ENCODE measurements at places on chromosomes 6 and 20.

DNA sequence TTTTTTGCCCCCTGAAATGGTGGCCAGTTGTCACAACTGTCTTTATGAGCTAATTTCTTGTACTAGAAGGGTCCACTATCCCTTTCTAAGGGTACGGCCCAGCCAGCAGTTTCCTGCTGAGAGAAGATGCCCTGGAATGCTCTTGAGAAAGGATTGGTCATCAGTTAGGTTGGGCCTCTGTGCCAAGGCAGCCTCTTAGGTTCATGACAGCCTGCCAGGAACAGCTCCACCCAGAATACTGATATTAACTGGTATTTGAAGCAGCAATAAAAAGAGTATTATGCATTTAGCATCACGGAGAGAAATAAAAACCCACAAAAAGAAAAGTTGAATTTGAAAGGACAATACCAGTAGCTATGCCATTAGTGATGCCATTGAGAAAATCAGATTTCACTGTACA lies 9.0 kb upstream of the HINT3 start:
- peak; percentile 78 for DNase-seq

DNA sequence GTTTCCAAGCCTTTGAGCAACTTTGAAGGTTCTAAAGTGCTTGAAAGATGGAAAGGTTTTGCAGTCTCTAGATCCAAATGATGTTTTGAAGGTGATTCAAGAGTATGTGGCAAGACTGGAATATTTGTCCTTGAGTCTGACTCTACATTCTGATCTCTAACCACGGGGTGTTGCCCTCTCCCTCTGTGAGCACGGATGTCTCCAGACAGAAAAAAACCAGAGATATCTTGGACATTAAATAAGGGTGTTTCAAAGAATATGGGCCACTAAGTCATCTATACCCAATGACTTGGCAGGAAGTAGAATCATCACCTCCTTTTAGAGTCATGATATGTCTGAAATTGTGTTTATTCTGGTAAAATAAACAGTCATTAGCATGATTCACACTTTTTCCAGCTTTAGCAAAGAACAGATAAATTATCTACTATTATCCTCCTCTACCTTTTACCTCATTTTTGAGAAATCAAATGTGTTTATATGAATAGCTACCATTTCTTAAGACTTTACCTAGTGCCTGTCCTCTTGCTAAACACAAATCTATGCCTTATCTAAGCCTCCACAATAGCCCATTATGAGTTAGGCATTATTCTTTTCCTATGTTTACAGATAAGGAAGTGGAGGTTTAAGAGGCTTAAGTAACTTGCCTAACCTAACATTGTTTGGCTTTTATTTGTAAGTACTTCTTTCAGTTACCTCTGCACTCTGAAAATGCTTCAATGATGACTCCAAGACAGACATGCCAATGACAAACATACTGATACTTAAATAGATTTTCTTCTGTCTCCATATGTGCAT lies 384.4 kb downstream of the BMP2 start:
- peak; percentile 49 for DNase-seq

DNA sequence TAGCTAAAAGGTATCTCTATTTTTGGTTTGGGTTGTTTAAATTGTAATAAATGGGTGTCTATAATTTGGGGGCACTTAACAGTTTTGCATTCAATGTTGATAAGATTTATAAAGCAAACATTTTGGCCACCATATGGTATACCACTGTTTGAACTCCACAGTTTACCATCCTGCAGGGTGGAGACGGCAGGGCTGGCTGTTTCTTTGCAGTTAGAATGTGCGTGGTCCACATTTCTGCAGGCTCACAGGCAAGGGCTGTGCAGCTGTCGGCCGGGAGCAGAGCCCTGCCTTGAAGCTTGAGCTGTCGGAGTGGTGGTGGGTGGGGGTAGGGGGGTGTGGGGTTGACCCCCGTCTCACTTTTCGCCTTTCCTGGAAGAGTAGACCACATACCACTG lies 135.9 kb downstream of the CDH4 start:
- DNase-seq, result no peak

GRCh38 chr20:19114410-19114809 lies 98.0 kb upstream of the SLC24A3 start:
- no peak for DNase-seq

GRCh38 chr6:1426416-1426815 lies 37.0 kb downstream of the FOXF2 start:
- no peak for DNase-seq

GRCh38 chr6:136166815-136167214 lies 83.3 kb downstream of the MTFR2 start:
- no peak for DNase-seq

DNA sequence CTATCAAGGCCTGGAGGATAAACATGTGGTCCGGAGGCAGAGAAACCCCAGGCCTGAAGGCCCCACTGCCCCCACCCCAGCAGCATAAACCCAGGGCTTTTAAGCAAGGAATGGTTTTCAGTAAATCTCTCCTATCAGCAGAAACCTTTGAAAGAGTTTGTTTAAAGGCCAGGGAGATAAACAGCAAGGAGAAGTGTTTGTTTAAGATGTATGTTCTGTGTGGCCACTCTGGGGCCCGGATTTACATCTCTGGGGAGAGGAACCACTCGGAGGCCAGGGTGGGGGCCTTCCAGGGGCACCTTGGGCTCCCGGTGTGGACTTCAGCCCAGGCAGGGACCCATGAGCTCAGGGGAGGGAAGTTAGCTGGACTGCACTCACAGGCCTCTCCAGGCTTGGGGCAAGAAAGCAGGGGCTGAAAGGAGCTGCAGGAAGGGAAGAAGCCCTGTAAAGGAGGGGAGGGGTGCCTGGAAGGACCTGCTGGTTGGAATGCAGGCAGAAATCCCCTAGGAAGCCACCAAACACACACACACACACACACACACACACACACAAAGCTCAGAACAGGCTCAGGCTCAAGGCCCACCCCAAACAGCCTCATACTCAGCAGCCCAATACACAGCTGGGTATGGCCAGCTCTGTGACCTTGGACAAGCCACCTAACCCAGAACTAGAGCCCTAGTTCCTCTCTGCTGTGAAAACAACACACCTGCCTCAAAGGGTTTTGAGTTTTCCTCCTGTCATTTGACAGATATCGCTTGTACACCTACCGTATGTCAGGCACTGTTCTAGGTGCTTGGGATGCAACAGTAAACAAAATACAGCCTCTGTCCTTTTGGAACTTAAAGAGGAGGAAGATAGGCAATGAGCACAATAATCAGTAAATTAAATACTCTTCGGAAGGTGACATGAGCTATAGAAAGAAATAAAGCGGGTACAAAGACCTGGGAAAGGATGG lies 26.2 kb upstream of the FOXP4 start:
- DNase-seq, result no peak

GRCh38 chr20:46458866-46459750 lies 52.7 kb upstream of the ELMO2 start:
- DNase-seq, result peak; percentile 2

DNA sequence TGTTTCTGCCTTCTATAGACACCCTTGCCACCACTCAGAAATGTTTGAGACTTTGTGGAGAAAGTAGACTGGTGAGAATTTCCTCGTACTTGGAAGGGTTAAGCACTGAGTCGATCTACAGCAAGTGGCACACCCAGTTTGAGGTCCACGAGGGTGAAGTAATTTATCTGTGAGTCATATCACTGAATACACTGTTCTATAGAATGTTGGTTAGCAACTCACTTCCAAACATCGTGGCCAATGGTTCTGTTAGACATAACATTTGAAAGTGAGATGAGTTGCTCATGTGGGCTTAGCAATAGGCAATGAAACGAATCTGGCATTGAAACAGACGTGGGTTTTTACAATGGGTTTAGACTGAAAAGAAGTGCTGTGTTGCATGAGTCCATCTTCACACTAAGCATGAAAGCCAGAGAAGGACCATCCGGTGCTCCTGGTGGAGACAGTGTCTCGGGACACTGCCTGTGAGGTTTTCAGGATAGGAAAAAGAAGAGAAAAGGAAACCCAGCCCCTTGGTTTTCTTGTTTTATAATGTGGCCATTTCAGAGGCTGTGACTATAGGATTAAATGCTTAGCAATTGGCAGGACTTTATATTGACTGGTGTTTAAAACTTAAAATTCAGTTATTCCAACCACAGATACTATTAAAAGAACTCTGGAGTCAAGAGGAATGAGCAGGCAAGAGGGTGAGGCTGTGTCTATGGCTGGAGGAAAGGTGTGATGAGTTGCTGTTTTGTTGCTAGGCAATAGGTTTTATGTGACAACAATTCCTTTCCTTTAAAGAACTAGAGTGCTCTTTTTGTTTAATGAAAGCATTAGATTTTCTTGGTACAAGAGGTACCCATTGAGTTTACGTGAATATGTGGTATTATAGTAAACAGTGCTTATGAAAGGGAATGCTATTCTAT lies 31.0 kb upstream of the EZR start:
- peak; percentile 84 for DNase-seq

DNA sequence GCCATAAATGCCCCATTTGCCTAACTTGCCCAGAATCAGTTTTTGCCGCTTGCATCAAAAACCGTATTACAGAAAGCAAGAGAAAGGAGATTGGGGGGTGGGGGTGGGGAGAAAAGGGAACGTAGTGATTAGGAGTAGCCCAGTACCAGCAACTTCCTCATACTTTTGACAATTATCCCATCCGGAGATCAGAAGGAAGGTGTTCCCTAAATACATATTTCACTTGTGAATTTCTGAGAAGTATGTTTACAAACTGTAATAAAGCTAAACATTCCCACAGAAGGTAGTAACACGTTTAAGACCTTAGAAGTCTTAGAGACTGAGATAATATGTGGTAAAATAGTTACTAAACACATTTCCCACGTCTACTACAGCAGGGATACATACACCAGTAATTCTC lies 14.5 kb downstream of the PREP start:
- DNase-seq, result no peak

- no peak for DNase-seq
Measured at GRCh38 chr6:34362909-34363680, 29.4 kb downstream of the NUDT3 start.

DNA sequence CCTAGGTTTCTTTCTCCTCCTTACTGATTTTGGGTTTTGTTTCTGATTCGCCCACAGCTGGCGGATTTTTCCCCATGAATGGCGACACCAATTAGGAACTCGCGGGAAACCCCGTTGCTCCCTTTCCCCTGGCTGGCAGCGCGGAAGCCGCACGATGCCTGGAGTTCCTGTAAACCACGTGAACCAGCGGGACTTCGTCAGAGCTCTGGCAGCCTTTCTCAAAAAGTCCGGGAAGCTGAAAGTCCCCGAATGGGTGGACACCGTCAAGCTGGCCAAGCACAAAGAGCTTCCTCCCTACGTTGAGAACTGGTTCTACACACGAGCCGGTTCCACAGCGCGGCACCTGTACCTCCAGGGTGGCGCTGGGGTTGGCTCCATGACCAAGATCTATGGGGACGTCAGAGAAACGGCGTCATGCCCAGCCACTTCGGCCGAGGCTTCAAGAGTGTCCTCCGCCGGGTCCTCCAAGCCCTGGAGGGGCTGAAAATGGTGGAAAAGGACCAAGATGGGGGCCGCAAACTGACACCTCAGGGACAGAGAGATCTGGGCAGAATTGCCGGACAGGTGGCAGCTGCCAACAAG lies 3.2 kb upstream of the SEC23B start:
- peak; percentile 68 for DNase-seq
